ENCODE measurements at places on chromosomes 5 and 9.

GRCh38 chr5:71483355-71483754 is 27.9 kb downstream of the BDP1 start:
- no peak for DNase-seq

- DNase-seq: no peak
These were observed 221.0 kb upstream of the KLF4 start for GRCh38 chr9:107710546-107710945.

- DNase-seq: peak; percentile 70
These were observed 145.3 kb upstream of the RAPGEF1 start for GRCh38 chr9:131885144-131885609.

DNA sequence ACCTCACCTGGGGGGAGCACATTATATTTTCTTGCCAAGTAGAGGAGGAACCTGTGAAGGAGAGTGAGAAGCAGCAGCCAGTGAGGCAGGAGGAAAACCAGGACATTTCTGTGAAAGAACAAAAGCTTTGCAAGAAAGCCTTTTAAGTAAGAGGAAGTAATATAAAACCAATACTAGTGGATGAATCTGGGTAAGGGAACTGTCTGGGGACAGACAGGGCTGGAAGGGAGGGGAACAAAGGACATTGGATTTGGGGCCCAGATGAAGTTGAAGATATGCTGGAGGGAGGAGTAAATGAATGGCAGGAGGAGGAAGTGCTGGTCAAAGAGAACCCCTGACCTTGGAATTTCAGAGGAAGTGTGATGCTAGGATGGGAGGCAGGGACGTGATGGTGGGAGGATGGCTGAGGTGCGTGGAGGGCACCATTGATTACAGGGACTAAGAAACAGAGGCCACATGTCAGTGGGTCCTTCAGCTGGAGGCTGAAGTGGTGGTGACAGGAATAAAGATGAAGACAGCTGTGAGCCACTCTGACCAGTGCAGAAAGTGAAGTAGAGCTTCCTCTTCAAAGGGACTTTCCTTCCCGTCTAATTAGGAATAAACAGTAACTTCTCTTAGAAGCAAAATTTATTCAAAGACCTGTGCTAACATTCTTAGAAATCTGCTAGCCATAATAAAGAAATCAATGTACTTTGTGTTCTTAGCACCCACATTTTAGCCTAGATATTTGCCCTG is 43.5 kb upstream of the FABP6 start:
- no peak for DNase-seq

- DNase-seq: no peak
These were observed 324.7 kb downstream of the FAM170A start for GRCh38 chr5:119954106-119954505.

GRCh38 chr5:112004867-112005622 is 248.1 kb upstream of the NREP start:
- DNase-seq: no peak

DNA sequence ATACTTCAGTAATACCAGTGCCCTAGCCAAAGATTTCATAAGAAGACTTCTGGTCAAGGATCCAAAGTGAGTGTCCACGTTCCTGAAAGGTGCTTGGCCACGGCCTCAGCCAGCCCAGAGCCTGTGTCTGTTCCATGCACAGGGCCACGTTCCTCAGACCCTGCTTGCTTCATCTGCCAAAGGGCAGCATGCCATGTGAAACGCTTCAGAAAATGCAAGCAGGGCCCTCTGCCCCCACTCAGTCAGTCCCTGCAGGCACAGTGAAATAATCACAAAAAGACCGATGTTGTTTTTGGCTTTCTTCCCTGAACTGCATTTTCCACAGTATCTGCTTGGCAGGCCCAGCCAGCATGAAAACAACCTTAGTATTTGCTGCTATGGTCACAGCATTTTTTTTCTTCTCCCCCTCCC is 85.5 kb upstream of the CTSL start:
- DNase-seq: no peak

DNA sequence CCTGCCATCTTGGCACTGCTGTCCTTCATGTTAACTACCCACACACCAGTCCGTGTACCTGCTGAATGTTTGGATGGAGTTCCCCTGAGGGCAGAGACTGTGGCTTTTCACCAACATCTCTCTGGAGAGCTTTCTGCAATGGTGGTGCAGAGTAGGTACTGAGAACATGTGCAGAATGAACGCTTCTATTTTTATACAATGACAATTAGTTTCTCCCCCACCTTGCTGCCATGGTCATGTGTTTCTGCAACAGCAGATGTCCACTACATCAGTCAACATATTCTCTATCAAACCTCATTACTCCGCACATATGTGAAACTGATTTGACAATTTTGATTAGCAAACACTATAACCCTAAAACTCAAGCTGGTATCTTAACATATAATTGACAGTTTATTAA is 14.5 kb downstream of the PTCH1 start:
- DNase-seq: no peak

- DNase-seq: no peak
These were observed 76.4 kb upstream of the SLC1A1 start for GRCh38 chr9:4413856-4414255.

DNA sequence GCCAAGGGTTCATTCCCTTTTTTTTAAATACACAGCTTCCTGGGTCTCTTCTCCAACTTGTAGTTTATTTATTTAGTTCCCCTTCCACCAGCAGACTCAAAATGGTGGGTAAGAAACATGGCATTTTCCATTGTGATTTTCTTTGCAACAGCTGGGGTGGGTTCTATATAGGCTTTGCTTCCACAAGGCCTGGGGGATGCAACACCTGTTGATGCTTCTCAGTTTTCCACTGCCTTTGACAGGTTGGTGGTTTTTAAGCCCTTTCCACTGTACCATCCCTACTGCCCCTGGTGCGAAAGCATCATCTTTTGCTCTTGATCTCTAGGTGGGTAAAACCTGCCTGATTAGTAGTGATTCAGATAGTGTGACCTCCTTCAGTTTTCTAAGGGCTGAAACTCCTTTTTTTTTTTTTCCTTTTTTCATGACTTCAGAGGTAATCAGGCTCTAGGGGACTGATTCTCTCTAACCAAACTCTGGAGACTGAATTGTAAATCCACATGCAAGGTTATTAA is 8.5 kb downstream of the KDM3B start:
- no peak for DNase-seq

- no peak for DNase-seq
These were observed 138.6 kb downstream of the PALM2AKAP2 start for GRCh38 chr9:109918339-109919163.

GRCh38 chr9:130661451-130662098 is 2.8 kb upstream of the PRDM12 start:
- no peak for DNase-seq

DNA sequence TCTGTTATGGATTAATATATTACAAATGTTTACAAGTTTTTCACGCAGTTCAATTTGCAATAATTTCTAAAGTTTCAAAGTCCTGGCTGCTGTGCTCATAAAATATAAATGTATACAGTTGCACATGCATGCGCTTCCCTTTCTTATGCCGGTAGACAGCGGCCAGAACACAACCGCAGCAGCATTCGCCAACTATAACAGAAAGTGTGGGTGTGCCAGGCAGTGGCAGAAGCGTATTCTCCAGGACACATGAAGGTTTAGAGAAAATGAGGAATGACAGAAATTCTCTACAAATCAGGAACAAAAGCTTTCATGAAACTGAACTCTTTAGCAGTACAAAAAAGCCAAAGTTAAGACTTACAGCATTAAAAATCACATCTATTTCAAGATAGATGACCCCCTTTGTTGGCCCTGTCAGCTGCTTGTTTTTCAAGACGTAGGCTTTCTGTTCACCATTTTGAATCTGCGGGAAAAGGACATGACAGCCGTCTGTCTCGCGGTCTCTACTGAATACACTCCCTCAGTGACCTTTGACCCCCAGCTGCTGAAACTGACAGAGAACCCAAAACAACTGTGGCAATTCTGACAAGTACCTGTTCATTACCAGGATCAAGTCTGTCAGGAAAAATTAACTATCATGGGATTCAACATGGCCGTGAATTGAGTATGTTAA is 252.2 kb downstream of the SLF1 start:
- no peak for DNase-seq

- no peak for DNase-seq
These were observed 571.3 kb upstream of the TLE4 start for GRCh38 chr9:79000230-79001002.

- no peak for DNase-seq
These were observed 77.7 kb upstream of the SNX2 start for GRCh38 chr5:122697191-122697590.

DNA sequence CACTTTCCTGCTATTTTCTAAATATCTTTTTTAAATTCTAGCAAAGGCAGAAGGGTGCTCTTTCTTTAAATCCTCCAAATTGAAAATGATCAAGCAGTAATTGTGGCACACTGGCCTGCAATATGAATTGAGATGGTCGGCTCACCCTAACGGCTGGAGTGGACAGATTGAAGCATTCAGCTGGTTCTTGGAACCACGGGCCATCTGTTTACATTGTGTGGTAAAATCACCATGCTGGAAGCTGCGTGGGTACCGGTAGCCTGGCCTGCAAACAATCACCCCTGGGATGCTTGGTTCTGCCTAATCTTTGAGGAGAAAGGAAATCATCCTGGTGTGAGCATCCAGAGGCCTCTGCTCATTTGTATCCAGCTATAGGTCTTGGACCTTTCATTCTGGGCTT is 289.3 kb downstream of the ZNF608 start:
- DNase-seq: no peak

DNA sequence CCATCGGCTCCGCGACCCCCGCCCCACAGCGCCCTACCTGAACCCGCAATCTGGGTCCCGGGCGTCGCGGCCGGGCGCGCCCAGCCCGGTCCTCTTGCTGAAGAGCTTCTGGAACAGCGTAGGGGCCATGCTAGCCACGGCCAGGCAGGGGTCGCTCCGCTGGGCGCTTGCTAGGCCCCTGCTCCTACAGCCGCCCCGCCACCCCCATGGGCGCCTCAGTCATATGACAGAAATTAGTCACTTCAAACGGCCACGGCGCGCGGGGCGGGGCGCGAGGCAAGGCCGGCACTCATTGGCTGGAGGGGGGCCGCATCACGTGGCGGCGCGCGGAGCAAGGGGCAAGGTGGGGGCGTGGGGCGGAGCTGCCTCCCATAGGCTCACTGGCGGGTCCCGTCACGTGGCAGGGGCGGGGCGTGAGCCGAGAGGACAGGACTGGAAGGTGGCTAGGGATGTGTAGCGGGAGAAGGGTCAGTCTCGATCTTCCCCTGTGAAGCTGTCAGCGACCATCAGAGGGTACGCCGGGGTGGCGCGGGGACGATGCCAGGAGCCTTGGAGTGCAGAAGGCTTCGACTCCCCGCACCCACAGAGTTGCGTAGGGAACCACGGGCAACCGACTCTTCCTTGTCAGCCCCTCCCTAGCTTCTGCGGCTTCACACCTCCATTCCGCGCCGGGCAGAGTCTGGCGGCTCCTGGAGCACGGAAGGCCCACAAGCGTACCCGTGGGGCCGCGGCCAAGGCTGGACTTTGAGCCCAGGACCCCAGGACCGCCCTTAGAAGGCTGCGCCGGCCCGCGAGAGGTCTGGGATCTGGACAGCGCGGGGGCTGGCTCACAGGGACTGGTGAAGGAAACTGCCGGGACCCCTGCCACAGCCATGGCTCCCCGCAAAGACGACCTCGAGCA is at the start of gene FNIP1:
FNIP1 (minus strand) TSS at position 225 of the 901 bp plus-strand sequence; CDS start at position 129, 96 bp downstream.
- DNase-seq: peak; percentile 100

- DNase-seq: no peak
These were observed 320.8 kb downstream of the CCDC171 start for GRCh38 chr9:15873573-15874177.

GRCh38 chr5:149445739-149446369 is 66.8 kb upstream of the IL17B start:
- DNase-seq: no peak

GRCh38 chr9:88007291-88007650 is 32.9 kb upstream of the CDK20 start:
- no peak for DNase-seq

- DNase-seq: no peak
These were observed 306.6 kb downstream of the ADGRV1 start for GRCh38 chr5:90865180-90865579.

DNA sequence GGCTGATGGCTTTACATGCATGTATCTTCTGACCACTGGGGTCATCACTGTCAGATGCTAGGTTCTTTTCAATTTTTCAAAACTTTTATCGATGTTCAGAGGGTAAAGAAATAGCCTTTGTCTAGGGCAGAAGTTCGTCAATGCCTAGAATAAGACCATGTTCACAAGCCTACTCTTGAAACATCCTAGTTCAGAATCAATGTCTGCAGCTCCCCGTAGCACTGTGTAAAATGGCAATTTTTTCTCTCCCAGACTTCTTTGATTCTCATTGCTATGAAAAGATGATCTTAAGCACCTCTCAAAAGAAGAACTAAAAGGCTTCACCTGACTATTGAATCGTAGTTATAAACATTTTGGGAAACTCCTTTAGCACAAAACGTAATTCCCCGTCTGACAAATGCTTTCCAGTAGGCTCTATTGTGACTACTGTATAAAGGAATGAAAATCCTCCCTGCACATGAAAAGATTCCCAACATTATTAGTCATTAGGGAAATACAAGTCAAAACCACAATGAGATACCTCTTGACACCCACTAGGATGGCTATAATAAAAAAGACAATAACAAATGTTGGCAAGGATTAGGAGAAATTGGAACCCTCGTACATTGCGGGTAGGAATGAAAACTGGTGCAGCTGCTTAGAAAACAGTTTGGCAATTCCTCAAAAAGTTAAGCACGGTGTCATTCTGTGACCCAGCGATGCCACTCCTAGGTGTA is 263.5 kb downstream of the ARHGAP26 start:
- DNase-seq: no peak

DNA sequence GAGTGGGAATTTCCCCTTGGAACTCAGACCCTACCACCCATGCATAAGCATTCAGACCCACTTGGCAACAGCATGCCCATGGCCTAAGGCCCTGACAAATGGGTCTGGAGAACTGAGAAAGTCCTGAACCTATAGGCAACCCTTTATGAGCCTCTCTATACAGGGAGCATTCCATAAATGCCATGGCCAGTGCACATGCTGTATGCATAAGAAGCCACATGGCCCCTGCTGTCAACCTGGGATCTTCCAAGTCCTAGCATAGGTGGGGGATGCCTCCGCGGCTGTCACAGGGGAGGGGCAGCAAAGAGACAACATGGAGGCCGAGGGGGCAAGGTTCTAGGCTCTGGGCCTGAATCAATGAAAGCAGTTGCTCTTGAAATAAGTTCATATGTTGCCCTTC is 8.2 kb upstream of the NIPAL4 start:
- DNase-seq: no peak

GRCh38 chr5:9094582-9094981 is 451.3 kb downstream of the SEMA5A start:
- DNase-seq: no peak

- DNase-seq: no peak
These were observed 56.5 kb downstream of the EXD3 start for GRCh38 chr9:137366445-137366810.

- peak; percentile 80 for DNase-seq
These were observed 5.3 kb upstream of the LCP2 start for GRCh38 chr5:170302653-170303501.

- no peak for DNase-seq
These were observed 1.8 kb downstream of the MARCHF6 start for GRCh38 chr5:10355071-10355889.

- no peak for DNase-seq
These were observed 25.0 kb downstream of the C5orf15 start for GRCh38 chr5:133943475-133943817.

Data from upper lobe of right lung (tissue), 1 donor.